Type B pancreatic cell (in vitro differentiated cells): ENCODE measurements at places on chromosomes 6 and 20.

DNA sequence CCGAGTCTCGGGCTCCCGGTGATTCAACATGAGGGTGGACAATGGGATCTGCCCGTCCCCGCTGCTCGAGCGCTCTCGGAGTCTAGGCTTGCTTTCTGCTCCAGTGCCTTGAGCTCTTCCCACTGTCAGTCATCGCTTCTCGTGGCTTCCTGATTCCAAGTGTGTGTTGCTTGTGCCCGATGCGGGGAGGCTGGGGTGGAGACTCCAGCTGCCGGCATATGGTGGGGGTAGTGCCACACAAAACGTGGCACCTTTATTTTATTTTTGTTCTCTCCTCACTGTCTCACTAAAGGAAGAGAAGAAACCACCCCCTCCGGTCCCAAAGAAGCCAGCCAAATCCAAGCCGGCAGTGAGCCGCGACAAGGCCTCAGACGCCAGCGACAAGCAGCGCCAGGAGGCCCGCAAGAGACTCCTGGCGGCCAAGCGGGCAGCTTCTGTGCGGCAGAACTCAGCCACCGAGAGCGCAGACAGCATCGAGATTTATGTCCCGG, 14.8 kb upstream of the MYL9 start:
- H3K4me1 ChIP-seq: no peaks in the 10 kb centered on the region
- no peaks in the 10 kb centered on the region for H3K27me3 ChIP-seq
- peaks cover 14% of the 10 kb centered on the region for H3K36me3 ChIP-seq
- H3K4me3 ChIP-seq: no peak overlapping the region
- H3K27ac ChIP-seq: no peak overlapping the region

DNA sequence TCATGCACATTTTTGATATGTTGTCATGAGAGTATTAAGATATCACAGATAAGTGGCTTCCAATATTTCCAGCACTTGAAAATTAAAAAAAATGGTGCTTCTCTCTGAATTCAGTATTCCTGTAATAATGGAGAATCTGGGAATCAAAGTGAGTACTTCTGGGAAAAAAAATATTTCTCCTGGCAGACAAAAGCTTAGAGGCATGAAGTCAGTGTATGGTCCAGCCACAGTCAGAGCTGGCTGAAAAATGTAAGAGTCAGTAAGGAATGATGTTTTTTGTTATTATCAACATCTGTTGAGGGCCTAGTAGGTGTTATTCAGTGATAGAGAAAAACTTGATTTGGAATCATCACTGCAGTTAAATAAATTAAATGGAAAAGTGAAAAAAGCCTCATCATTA, 3.2 kb upstream of the RFPL4B start:
- no peaks in the 10 kb centered on the region for H3K36me3 ChIP-seq
- H3K27ac ChIP-seq: no peak overlapping the region
- DNase-seq: no peak

DNA sequence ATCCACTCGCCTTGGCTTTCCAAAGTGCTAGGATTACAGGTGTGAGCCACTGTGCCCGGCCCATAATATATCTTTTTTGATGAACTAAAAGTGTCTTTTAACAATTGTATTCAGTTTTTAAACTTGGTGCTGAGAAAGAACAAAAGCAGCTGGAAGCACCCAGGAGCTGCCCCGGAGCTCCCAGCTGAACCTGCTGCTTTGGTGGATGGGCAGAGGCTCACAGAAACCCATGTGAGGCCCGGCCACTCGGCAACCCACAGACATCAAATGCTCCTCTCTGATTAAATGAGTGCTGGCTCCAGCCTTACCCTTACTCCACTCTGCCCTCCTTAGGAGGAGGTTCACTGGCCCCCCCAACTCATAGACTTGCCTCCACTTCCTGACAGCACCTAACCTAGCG, 59.4 kb upstream of the FRMD1 start:
- H3K4me3 ChIP-seq: no peak overlapping the region
- peaks cover 9% of the 10 kb centered on the region for H3K4me1 ChIP-seq
- DNase-seq: no peak
- no peaks in the 10 kb centered on the region for H3K36me3 ChIP-seq
- H3K27me3 ChIP-seq: no peaks in the 10 kb centered on the region

DNA sequence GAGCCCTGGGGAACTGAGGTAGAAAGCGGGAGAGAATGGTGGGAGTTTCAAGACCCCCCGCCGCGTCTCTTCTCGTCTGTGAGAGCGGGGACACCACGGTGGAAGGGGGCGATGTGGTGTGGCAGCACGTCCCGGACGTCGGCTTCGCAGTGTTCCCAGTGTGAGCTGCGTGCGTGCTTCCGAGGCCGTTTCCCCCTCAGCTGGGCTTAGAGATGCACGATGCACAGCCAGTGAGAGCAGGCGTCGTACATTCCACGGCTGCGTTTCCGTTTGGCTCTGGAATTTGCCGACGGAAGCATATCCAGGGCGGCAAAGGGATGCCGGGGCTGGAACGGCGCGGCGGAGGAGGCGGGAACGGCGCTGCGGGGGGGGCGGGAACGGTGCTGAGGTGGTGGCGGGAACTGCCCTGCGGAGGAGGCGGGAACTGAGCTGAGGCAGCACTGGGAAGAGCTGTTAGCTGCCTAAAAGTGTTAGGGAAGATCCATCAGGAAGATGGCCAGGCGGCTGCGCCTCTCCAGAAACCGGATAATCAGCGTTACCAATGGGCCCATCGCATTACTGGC, 37.7 kb downstream of the KIF25 start:
- DNase-seq: peak; percentile 81
- peak overlapping the region; percentile 86 for H3K27ac ChIP-seq
- peak overlapping the region; percentile 81 for H3K4me3 ChIP-seq

DNA sequence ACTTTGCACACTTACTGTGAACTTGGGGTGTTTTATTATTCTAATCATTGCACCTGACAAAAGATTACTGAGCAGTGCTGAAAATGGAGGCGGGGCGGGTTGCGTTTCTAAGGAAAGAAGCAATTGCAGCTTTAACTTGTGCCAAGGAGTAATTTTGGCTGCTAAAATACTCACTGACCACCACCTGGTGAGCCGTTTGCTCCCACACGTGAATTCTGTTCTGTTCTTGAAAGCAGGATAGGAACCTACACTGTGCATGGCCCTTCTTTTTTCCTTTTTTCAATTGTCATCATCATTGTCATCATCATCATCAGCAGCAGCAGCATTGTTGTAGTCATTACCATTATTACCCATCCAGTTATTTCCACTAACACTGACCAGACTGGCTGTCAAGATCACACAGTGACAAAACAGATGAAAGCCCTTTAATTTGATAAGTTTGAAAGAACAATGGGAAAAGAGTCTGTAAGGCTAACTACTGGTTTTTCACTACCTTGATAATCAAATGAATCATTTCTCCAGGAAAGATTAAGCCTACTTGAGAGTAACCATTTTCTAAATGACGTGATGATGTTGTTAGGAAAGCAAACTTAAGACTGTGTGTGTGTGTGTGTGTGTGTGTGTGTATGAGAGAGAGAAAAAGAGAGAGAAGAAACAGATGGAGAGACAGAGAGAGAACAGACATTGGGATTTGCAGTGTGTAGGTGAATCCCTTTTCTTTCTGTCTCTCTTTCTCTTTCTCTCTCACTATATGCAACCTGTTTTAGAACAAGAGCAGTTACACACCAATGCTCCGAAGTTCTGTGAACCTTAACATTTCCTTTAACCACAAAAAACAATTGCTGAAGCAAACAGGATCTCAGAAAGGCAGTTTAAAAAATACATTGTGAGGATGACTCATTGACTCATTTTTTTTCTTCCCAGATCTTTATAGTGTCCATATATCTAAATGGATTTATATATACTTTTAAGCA, 3.8 kb downstream of the RIPOR2 start:
- H3K27ac ChIP-seq: no peak overlapping the region
- no peak overlapping the region for H3K4me3 ChIP-seq
- peaks cover 39% of the 10 kb centered on the region for H3K4me1 ChIP-seq
- H3K27me3 ChIP-seq: peaks cover 10% of the 10 kb centered on the region

GRCh38 chr6:17086469-17086868, 15.4 kb upstream of the STMND1 start:
- H3K4me1 ChIP-seq: peaks cover 2% of the 10 kb centered on the region
- DNase-seq: no peak
- no peak overlapping the region for H3K4me3 ChIP-seq
- no peak overlapping the region for H3K27ac ChIP-seq
- no peaks in the 10 kb centered on the region for H3K27me3 ChIP-seq
- H3K36me3 ChIP-seq: no peaks in the 10 kb centered on the region

- no peak overlapping the region for H3K27ac ChIP-seq
- peaks cover 5% of the 10 kb centered on the region for H3K27me3 ChIP-seq
- H3K4me1 ChIP-seq: peaks cover 7% of the 10 kb centered on the region
- no peak for DNase-seq
- no peak overlapping the region for H3K4me3 ChIP-seq
Observed at GRCh38 chr20:10680571-10680970, 6.8 kb upstream of the JAG1 start.

DNA sequence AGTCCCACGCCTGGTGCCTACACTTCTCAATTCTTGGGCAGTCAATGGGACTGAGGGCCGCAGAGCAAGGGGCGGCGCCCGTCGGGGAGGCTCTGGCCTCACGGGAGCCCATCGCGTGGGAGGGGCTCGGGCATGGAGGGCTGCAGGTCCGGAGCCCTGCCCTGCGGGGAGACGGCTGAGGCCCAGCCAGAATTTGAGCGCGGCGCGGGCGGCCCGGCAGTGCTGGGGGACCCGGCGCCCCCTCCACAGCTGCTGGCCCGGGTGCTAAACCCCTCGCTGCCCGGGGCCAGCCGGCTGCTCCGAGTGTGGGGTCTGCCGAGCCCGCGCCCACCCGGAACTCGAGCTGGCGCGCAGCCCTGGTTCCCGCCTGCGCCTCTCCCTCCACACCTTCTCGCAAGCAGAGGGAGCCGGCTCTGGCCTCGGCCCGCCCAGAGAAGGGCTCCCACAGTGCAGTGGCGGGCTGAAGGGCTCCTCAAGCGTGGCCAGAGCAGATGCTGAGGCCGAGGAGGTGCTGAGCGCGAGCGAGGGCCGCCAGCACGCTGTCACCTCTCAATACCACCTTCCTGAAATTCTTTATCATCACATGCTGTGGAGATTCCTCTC, 58.5 kb downstream of the BAK1 start:
- no peak overlapping the region for H3K4me3 ChIP-seq
- no peaks in the 10 kb centered on the region for H3K4me1 ChIP-seq
- H3K27ac ChIP-seq: no peak overlapping the region
- DNase-seq: no peak
- peaks cover 2% of the 10 kb centered on the region for H3K27me3 ChIP-seq

DNA sequence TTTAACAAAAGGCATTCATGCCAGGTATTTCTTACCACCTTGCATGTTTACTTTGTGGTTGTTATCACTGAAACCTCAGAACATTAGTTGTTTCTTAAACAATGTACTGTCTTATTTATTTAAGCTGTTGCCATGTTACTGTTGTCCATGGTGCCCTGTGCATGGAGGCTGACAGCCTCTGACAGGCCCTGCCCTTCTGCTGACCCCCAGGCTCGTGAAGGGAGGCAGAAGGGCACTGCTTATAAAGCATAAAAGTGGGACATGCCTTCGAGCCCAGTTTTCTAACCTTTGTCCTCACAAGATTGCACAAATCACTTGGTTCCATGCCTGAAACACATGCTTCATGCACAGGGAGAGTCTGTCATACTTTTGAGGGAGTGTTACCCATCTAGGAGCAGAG, 46.7 kb upstream of the CLIC5 start:
- DNase-seq: no peak
- H3K36me3 ChIP-seq: no peaks in the 10 kb centered on the region
- H3K4me3 ChIP-seq: no peak overlapping the region
- peak overlapping the region; percentile 71 for H3K27ac ChIP-seq
- peaks cover 6% of the 10 kb centered on the region for H3K4me1 ChIP-seq
- H3K27me3 ChIP-seq: peaks cover 5% of the 10 kb centered on the region

DNA sequence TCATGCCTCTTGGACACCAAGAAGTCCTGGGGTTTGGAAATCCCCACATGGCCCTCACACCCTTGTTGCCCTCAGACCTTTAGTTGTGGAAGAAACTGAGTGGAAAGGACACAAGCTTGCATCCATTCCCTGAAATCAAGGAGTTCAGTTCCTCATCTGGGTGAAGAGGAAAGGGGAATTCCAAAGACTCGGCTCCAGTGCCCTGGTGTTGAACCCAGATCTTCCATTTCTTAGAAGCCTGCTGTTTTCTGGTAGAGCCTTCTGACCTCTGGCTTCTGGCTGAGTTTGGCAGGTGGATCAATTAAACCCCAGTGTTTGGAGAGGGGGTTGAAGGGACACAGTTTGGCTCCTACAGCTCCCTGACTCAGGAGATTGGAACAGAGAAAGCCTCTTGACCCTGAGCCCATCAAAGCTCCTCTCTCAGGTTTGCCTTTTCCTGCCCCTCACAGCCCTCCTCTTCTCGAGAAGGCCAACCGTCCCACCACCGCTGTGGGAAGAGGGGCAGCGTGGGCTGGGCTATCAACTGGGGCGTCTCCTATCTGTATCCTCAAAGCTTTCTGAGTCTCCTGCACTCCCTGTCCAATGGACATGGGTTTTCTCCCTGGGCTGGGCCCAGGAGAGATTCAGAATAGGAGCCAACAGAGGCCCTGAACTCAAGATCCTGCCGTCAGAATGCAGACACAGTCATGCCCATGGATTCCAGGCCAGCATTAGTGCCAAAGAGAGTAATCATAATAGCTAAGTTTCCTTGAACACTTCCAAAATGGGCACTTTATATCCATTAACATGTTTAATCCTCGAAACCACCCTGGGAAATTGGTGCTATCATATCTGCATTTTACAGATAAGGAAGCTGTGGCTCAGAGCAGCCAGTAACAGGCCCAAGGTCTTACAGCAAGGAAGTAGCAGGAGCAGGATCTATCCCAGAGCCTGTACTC, 146.2 kb downstream of the VEGFA start:
- DNase-seq: no peak
- peaks cover 23% of the 10 kb centered on the region for H3K4me1 ChIP-seq
- no peak overlapping the region for H3K27ac ChIP-seq
- peaks cover 4% of the 10 kb centered on the region for H3K27me3 ChIP-seq
- H3K4me3 ChIP-seq: no peak overlapping the region
- H3K36me3 ChIP-seq: no peaks in the 10 kb centered on the region

- peaks cover 21% of the 10 kb centered on the region for H3K4me1 ChIP-seq
- no peaks in the 10 kb centered on the region for H3K36me3 ChIP-seq
- peak overlapping the region; percentile 21 for H3K27ac ChIP-seq
- H3K27me3 ChIP-seq: peaks cover 34% of the 10 kb centered on the region
- no peak for DNase-seq
Observed at GRCh38 chr6:27608916-27609883, 136.3 kb upstream of the ZNF184 start.

- no peaks in the 10 kb centered on the region for H3K27me3 ChIP-seq
- H3K36me3 ChIP-seq: peaks cover 15% of the 10 kb centered on the region
- no peak overlapping the region for H3K27ac ChIP-seq
- H3K4me1 ChIP-seq: peaks cover 54% of the 10 kb centered on the region
Observed at GRCh38 chr6:20658053-20658452, 123.8 kb downstream of the CDKAL1 start.
